Stimulated activated naive CD4-positive, alpha-beta T cell (primary cell): ENCODE measurements at places on chromosomes 16 and 17.
A peak's percentile ranks its signal among the peaks of the same experiment; 100 is the strongest.

DNA sequence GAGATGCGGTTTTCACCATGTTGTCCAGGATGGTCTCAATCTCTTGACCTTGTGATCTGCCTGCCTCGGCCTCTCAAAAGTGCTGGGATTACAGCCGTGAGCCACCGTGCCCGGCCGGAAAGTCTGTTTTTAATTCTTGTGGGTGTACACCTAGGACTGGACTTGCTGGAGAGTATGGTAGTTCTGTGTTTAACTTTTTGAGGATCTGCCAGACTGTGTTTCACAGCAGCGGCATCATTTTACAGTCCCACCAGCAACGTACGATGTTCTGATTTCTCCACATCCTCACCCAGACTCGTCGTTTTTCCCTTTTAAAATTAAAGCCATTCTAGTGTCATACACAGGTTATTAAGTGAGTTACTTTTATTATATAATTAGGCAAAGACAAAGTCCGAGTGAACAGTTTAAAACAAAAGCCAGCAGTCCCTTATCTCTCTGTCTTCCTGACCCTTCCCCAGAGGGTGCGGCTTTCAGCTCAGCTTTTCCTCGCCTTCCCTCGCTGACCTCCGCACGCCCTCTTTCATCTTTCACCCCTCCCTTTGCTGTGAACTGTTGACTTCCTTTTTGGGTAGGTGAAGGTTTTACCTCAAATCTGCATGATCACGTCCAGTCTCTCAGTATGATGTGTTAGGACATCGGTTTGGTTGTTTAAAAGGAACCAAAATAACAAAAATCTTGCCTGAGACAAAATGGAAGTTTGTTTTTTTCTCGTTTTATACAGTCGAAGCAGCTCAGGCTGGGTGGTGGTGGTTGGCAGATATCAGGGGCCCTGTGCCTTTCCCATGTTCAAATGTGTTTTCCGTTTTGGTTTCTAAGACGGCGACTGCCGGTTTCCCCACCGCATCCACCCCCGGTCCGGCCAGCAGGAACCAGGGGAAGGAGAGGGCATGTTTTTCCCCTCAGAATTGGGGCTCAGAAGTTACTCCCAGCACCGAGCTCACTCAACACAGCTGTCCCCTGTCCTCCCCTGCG lies 18.0 kb downstream of the FAM234A start:
- no peak for DNase-seq

- no peak for DNase-seq
Observed at GRCh38 chr17:10574324-10574723, 24.9 kb upstream of the MYH2 start.

DNA sequence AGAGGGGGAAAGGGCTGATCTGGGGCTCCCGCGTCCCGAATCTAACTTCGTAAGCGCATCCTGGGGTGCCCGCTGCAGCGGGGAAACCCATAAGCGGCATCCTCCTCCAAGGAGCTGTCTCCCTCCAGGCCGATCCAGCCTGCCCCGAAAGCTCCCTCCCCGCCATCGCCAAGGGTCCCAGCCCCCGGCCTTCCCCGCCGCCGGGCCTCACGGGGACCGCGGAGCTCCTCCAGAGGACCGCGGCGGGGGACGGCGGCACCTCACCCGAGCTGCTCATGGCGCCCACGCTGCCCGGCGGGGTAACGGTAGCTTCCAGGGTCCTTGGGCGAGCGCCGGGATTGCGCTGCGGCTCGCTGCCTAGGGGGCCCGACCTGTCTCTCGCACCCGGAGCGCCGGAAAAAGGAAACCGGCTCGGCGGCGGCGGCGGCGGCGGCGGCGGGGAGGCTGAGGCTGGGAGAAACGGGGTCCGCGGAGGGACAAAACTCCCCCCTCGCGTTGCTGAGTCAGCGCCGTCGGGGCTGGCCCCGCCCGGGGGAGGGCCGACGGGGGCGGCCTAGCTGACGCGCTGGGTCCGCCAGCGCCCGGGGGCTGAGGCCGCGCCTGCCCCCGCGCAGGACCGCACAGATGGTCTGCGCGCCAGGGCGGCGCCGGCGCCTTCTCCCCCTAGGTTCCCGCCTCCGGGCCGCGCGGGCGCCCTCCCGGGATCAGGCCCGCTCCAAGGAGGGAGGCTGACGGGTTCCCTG lies at the start of gene BLMH:
Gene BLMH (minus strand): TSS at position 402 of the 743 bp plus-strand sequence. CDS start 125 bp downstream, at position 277.
- DNase-seq, result peak; percentile 74

DNA sequence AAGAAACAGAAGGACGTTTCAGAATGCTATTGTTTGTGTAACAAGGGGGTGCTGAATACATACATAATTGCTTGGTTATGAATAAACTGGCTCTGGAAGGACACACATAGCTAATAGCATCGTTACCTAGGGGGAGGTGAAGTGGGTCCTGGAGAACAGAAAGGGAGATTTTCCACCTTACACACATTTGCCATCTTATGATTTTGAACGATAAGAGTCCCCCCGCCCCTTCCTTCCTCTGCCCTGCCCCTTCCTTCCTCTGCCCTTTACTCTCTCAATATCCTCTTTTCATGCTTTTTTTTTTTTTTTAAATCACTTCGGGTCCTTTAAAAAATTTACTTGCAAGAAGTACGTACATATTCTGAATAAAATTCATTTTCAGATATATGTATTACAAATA lies 902 bp upstream of the DHRS7B start:
- DNase-seq, result peak; percentile 76

DNA sequence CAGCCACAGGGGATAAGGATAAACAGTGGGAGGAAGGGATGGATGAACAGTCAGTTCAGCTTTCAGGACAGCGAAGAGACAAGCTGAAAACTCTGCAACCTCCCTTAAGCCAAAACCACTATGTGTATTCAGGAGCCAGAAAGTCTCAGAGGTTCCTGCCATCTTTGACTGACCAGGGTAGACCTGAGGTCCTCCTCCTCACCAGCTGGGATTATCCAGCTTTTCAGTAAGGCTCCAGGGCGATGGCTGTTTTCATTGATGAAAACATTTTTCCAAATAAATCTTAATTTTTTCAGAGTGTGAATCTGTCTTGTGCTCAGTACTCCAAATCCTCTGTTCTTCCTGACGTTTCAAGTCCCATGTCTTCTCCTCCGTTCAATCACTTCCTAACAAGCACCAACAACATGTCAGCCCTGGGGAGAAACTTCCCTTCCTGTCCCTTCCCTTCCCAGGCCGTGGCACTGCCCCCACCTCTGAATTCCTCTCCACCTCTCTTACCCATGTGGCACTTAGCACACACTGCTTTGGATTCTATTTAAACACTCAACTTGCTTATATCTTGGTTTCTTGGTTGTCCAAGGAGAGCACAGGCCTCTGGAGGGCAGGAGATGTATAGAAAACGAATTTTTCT lies 5.2 kb downstream of the HSDL1 start:
- DNase-seq, result no peak

GRCh38 chr17:30571921-30572320 lies 94.7 kb downstream of the GOSR1 start:
- DNase-seq, result no peak

- DNase-seq, result no peak
Observed at GRCh38 chr16:6190776-6191175, 1093.2 kb upstream of the EEF2KMT start.

DNA sequence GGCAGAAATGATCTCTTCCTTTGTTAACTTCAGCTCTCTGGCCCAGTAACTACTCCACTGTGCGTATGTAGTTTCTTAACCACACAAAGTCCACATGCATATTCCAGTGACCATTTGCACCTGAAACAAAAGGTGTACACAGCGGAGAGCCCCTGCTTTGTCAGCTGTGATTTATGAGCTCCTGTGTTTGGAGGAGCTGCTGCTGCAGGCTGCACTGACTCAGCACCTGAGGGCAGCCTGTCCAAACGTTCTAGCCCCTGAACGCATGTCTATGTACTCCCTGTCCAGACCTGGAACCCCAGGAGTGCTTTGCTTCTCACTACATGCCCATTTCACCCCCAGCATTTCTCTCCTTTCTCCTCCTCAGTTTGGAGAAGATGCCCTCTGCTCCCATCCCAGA lies 216.1 kb downstream of the ABCC12 start:
- DNase-seq, result no peak

GRCh38 chr17:52181782-52182181 lies 23.3 kb upstream of the CA10 start:
- DNase-seq, result no peak

- DNase-seq, result no peak
Observed at GRCh38 chr16:62929593-62929992, 893.4 kb upstream of the CDH8 start.

GRCh38 chr17:30605523-30605922 lies 128.3 kb downstream of the GOSR1 start:
- no peak for DNase-seq

GRCh38 chr16:52727441-52727840 lies 180.5 kb upstream of the TOX3 start:
- DNase-seq, result no peak

DNA sequence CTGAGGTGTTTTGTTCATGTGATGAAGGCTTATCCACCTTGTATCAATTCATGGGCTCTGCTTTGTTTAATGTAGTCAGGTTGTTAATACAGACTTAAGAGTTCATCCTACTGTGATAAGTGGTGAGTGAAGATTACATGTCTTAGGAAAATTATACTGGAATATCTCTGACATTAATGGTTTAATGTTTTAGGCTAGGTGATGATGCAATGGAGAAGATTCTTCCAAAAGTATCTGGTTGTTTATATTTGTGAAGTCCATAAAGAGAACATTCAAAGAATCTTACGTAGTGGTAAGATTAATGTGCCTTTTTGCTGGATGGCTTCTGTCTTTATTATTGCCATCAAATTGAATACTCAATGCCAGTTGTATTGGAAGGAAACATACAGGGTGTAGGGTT lies 236.4 kb downstream of the BCAS3 start:
- DNase-seq, result no peak

GRCh38 chr16:14399378-14400284 lies 230.4 kb downstream of the PARN start:
- DNase-seq, result no peak

- DNase-seq, result no peak
Observed at GRCh38 chr17:40443988-40444899, 994 bp downstream of the IGFBP4 start.

DNA sequence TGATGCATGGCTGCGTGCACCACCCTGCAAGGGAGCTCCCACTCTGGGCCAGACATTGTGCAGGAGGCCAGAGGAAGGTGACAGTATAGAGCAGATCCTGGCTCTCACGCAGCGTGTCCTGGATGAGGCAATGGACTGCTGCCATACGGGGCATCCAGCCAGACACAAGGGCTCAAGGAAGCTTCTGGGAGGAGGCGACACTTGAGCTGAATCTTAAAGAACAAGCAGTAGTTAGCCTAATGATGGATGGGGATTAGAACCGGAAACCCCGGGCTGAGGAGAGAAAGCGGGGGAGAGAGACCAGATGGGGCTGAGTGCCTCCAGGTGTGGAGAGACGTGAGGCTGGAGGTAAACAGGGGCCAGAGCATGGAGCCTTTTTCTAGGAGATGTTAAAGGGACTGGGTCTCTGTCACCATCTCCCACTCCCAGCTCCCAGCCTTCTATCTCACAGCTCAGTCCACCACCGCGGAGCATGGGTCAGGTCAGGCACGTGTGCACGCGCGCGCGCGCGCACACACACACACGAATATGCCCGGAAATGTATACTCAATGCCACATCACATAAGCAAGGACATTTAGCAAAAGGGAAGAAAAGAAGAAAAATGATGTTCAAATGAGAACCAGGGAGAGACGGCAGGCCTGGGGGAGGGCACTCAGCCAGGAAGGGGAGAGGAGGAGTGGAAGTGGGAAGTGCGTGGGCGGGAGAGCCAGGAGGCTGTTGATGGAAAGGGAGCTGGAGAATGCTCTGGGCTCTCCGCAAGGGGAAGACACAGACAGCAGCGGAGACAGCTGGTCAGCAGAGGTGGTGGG lies 46.3 kb downstream of the CCDC42 start:
- no peak for DNase-seq
